ENCODE measurements at places on chromosomes 3 and 15. TPM values are rescaled to one million over a fixed set of nuclear protein-coding genes. Genes with fewer than 3 reads are reported as not detected.
A peak's percentile ranks its signal among the peaks of the same experiment; 100 is the strongest.

DNA sequence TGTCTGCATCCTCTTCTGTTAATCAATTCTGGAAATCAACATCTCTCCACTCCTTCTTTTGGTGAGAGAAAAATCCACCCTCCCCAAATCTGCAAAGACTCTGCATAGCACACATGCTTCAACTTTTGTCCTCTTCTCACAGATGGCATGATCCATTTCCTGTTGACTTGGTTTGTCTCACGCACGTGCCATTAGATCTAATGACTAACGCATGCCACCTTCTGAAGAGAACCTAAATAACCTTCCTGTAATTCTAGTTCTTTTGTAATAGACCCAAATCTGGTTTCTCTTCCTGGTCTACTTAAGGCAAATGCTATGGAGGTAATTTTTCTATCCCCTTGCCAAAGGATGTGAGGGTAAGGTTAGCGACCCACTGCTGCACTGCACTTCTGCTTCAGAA is 51.0 kb upstream of the ATOSA start:
- H3K27ac ChIP-seq = no peak overlapping the region
- peaks cover 16% of the 10 kb centered on the region for H3K4me1 ChIP-seq
- H3K27me3 ChIP-seq = no peaks in the 10 kb centered on the region
- no peaks in the 10 kb centered on the region for H3K36me3 ChIP-seq

DNA sequence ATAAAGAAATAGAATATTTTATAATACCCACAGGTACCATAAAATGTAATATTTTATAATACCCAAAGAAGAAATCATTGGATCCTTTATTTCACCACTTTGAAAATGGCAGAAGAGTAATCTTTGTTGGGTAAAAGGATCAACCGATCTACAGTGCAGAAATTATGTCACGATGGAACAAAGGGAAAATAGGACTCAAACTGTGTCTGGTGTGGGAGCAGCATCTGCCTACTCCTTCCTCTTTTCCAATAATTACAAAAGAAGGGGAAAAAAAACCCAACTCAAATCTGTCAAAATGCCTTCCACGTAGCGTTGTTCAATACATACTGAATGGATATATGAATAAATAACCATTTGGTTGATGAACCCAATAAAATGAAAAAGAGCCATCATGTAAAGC is 492.6 kb upstream of the TBL1XR1 start:
- H3K27me3 ChIP-seq = no peaks in the 10 kb centered on the region
- no peak for DNase-seq
- H3K4me1 ChIP-seq = no peaks in the 10 kb centered on the region

DNA sequence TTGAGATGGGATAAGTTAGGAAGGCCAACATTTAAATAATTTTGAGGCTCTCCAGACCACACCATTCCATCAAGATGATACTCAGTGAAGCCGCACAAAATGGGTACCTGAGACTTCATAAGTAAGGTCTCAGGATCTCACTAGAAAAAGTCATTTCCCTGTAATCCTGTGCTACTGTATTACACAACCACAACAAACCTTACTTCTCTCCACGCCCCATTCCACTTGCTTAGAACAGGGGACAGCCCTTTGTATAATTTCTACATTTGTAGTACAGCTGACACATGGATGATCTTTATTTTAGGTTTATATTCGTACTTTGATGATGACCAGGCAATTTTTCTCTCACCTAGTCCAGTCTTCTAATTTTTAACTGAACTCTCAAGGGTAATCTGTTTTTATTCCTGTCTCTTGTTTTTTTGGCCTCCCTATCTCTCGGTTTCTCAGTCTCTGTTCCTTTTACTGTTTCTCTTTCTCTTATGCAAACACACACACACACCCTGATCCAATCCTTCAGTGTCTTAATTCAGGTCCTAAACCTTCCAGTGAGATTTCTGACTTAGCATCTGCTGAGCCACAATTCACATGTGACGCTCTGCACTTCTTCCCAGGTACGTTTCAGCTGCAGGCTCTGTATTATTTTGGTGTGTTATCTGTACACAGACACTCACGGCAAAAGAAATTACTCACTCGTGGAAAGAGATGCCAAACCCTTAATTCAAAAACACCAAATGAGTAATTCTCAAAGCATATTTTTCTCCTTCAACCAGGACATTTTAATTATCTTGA is 223.2 kb upstream of the THBS1 start:
- H3K4me3 ChIP-seq = no peak overlapping the region
- H3K4me1 ChIP-seq = no peaks in the 10 kb centered on the region
- no peak for DNase-seq
- H3K27me3 ChIP-seq = no peaks in the 10 kb centered on the region
- H3K27ac ChIP-seq = no peak overlapping the region

GRCh38 chr3:4976109-4976508 is 3.1 kb upstream of the BHLHE40 start:
- H3K4me3 ChIP-seq = no peak overlapping the region
- no peaks in the 10 kb centered on the region for H3K27me3 ChIP-seq
- no peaks in the 10 kb centered on the region for H3K36me3 ChIP-seq
- no peak overlapping the region for H3K27ac ChIP-seq
- H3K4me1 ChIP-seq = peaks cover 42% of the 10 kb centered on the region
- DNase-seq = peak; percentile 13

DNA sequence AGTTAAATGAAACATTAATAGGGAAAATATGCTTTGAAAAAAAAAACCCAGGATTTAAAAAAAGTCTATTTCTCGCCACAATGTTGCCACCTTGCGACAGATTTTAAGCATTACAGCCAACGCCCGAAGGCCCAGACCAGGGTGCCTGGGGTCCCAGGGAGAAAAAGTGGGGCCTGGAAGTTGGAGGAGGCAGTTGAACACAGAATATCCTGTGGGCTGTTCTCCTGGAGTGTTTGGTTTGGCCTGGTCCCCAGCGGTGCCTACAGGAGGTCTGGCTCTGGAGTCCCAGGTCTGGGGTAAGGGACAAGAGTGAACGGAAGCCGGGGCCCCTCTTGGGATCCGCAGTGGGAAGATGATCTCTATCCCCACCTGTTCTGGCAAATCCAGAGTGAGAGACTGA is 3.4 kb downstream of the RNU6-1 start:
- peaks cover 48% of the 10 kb centered on the region for H3K27me3 ChIP-seq
- H3K4me1 ChIP-seq = peaks cover 70% of the 10 kb centered on the region
- no peaks in the 10 kb centered on the region for H3K36me3 ChIP-seq
- peak; percentile 76 for DNase-seq

GRCh38 chr3:58623961-58624360 is 42.6 kb downstream of the FAM3D start:
- H3K4me1 ChIP-seq = no peaks in the 10 kb centered on the region
- no peaks in the 10 kb centered on the region for H3K36me3 ChIP-seq
- no peak overlapping the region for H3K4me3 ChIP-seq
- no peak for DNase-seq
- H3K27ac ChIP-seq = no peak overlapping the region
- H3K27me3 ChIP-seq = no peaks in the 10 kb centered on the region

DNA sequence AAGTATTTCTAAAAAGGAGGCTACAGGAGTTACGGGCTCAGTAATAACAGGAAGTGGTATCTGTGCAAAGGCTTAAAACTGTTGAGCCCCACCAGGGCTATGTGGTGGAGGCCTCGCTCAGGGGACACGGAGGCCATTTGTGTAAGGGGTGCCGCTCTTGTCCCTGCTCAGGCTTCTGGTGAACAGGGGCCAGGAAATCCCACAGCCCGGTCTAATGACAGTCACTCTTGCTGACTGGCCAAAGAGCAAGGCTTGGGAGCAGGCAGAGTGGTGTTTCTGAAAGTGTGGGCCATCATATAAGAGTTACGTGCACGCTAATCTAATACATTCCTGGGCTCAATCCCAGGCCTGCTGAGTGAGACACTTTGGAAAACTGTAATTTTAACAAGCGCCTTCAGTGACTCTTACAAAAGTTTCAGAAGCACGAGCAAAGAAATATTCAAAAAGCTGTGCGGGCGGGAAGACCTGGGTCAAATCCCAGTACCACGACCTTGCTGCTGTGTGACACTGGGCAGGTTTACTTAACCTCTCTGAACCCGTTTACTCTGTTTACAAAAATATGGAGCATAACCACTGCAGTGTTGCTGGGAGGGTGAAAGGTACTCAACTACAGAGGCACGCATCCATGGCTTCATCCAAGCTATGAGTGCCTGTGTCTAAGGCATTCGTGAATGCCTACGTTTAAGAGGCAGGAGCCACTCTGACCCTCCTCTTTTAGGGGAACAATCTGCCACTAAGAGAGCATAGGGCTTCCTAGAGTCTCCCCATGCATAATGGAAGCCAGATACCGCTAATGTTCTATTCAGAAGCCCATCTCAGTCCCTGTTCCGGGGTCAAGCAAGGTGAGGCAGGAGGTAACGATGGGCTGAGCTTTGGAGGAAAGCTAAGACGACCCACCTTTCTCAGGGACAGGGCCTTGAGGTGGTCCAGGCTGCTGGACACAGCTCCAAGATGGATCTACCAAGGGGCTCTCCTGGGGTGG is 2.0 kb downstream of the ATP10A start:
- H3K27me3 ChIP-seq = no peaks in the 10 kb centered on the region
- H3K4me1 ChIP-seq = peaks cover 62% of the 10 kb centered on the region
- peak overlapping the region; percentile 86 for H3K27ac ChIP-seq
- H3K36me3 ChIP-seq = peaks cover 8% of the 10 kb centered on the region
- peak; percentile 58 for DNase-seq
- peak overlapping the region; percentile 89 for H3K4me3 ChIP-seq

DNA sequence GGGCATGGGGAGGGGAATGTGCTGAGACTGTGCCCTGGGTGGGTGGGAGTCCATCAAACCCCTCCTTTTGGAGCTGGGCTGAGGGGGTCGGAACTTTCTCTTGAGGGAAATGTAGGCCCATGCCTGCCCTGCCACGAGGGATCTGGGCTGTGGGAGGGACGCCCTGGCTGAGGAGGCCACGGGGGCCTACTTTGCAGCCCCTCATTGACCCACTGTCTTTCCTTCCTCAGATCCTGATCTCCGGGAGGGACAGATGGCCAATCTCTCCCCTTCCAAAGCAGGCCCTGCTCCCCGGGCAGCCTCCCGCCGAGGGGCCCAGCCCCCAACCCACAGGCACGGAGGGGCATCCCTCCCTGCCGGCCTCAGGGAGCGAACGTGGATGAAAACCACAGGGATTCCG is 25.3 kb downstream of the LOXL1 start:
- H3K4me3 ChIP-seq = no peak overlapping the region
- H3K27ac ChIP-seq = no peak overlapping the region
- H3K27me3 ChIP-seq = no peaks in the 10 kb centered on the region
- peaks cover 14% of the 10 kb centered on the region for H3K4me1 ChIP-seq
- H3K36me3 ChIP-seq = no peaks in the 10 kb centered on the region
- DNase-seq = no peak

DNA sequence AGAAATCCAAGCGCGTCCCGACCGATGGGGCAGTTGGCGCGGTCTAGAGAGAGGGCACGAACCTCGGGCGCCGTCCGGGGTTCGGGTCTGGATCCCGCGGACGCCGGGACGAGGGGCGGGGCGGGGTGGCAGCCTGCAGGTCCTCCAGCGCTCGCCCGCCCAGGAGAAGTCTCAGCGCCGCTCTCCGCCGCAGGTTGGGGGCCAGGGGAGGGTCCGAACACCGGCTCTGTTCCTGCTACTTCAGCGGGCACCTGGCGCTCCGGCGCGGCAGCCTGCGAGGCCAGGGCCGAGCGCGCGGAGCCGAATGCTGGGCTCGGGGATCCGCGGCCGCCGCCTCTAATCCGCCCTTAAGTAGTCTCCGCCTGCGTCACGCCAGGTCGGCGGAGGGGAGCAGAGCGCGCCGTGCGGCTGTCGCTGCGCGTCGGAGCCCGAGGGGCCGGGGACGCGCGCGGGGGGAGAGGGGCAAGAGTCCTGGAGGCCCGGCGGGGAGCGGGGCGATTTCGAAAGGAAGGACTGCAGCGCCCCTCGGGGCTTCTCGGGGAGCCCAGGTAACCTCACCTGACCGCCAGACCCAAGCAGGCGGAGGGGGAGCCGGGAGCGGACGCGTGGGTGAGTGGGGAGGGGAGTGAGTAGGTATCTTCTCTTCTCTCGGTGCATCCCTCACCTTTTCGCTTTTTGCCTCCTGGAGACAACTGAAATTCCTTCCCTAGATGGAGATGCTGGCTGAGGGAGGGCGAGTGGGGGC is at the start of gene GJD2:
Gene GJD2, minus strand, starts transcription at position 325 of the 745 bp plus-strand sequence. CDS start 510 bp downstream, outside the sequence.
- H3K27ac ChIP-seq = no peak within 1 kb of the TSS
- no peaks in the 10 kb centered on the region for H3K4me1 ChIP-seq
- H3K36me3 ChIP-seq = no peaks in the 10 kb centered on the region

DNA sequence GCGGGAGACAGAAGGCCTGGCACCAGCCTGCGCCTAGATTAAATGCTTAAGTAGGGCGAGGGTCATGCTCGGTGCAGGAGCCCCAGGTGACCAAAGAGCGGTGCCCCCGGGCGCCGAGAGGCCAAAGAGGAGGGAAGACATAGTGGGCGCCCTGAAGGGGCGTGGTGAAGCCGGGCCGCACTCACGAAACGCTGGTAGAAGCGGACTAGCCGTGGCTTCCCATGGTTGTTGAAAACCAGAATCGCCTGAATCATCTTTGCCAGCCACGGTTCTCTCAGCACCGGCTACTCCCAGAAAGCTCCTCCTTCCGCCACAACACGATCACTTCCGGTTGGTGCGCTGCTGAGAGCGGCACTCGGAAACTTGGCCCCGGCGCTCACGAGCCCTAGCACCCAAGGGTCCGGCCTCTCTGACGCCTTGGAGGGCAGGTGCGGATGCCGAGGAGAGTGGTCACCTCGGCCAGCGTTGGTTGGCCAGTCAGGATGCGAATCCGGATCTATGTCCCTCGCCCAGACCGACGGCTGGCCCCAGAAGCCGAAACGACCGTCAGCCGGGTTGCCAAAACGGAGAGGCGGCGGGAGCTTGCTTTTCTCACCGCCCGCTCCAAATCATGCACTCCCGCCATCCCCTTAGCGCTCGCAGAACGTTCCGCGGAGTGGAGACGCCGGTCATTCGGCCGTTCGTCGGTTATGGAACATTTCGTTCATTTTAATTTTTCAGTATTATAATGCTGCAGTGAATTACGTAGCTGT is at the start of gene AP3S2:
Gene AP3S2, minus strand, starts transcription at position 299 of the 752 bp plus-strand sequence. Its CDS starts 45 bp downstream, at position 254.
- DNase-seq = peak; percentile 90
- H3K36me3 ChIP-seq = peaks cover 1% of the 10 kb centered on the region
- H3K4me3 ChIP-seq = peak within 1 kb of the TSS; percentile 86

GRCh38 chr3:24258260-24258659 is 236.4 kb downstream of the THRB start:
- no peaks in the 10 kb centered on the region for H3K36me3 ChIP-seq
- H3K4me1 ChIP-seq = no peaks in the 10 kb centered on the region
- no peak overlapping the region for H3K4me3 ChIP-seq
- DNase-seq = no peak

- no peak overlapping the region for H3K27ac ChIP-seq
- H3K27me3 ChIP-seq = no peaks in the 10 kb centered on the region
- H3K36me3 ChIP-seq = no peaks in the 10 kb centered on the region
- DNase-seq = no peak
Observed at GRCh38 chr15:39156166-39156565, 424.7 kb upstream of the THBS1 start.

- no peak overlapping the region for H3K27ac ChIP-seq
- H3K27me3 ChIP-seq = peaks cover 6% of the 10 kb centered on the region
- H3K36me3 ChIP-seq = no peaks in the 10 kb centered on the region
- H3K4me1 ChIP-seq = no peaks in the 10 kb centered on the region
- DNase-seq = no peak
- H3K4me3 ChIP-seq = no peak overlapping the region
Observed at GRCh38 chr15:82585072-82585471, 44.8 kb upstream of the RPS17 start.

- H3K27ac ChIP-seq = no peak within 1 kb of the TSS
- no peaks in the 10 kb centered on the region for H3K27me3 ChIP-seq
- no peak within 1 kb of the TSS for H3K4me3 ChIP-seq
- DNase-seq = no peak
Observed at GRCh38 chr15:69014454-69014853, at the start of gene NOX5. TSS of gene NOX5 (plus strand) at chr15:69014695. CDS start at chr15:69014736, 41 bp downstream.

The MST1R gene
- total RNA-seq = 0.89 TPM

The CD86 gene
- 1.4 TPM for total RNA-seq

The SYNPR gene
- not detected for total RNA-seq

The TEX55 gene
- not detected for total RNA-seq

The SEMA3B gene
- 1.9 TPM for total RNA-seq

The CFAP92 gene
- 0.19 TPM for total RNA-seq

The ANKRD34C gene
- total RNA-seq = not detected

The FBXL22 gene
- total RNA-seq = 1.6 TPM

The GMNC gene
- total RNA-seq = not detected

Measured in CD4-positive, alpha-beta T cell (primary cell).